Left ventricle myocardium inferior (tissue), 1 donor: ENCODE measurements at places on chromosomes 12 and 14. TPM values are rescaled to one million over a fixed set of nuclear protein-coding genes. Genes with fewer than 3 reads are reported as not detected.
A peak's percentile ranks its signal among the peaks of the same experiment; 100 is the strongest.

Gene LRCOL1
- total RNA-seq = not detected

DNA sequence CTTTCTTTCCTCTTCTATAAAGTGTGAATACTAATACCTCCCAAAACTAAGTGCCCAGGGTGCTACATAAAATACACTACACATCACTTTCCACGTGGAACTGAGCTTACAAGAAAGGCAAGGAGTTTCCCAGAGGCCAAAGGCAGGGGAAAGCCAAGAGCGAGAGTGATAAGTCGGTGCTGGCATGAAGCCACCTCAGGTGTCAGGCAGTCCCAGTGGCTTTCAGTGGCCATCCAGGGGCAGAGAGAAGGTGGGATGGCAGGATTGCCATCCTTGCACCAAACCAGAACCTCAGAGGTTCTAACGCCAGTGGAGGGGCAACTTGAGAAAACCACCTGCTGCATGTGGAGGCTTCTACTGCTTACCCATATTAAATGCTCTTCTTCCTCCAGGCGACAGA, 79.7 kb upstream of the DIO3 start:
- H3K36me3 ChIP-seq = no peaks in the 10 kb centered on the region
- no peak overlapping the region for H3K4me3 ChIP-seq
- H3K27me3 ChIP-seq = peaks cover 60% of the 10 kb centered on the region

GRCh38 chr12:74339211-74339610, 198.4 kb upstream of the ATXN7L3B start:
- H3K4me1 ChIP-seq = no peaks in the 10 kb centered on the region
- no peak overlapping the region for H3K4me3 ChIP-seq
- DNase-seq = no peak
- no peaks in the 10 kb centered on the region for H3K36me3 ChIP-seq

DNA sequence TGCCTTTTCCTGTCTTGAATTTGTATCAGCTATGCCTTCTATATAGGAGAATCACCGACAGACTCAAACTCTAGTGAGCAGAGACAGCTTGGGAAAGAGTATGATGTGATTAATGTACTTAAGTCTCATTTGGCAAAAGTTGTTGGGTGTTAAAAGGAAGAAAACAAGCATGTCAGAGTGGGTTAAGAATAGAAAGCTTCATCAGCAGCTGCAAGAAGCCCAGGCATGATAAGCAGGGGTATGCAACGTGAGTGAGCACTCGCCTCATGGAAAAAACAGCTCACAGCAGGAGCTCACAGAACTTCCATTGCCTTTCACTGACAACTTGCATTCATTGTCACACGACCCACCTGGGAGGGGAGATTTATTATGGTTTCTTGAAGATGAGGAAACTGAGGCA, 35.9 kb upstream of the WNK1 start:
- H3K27ac ChIP-seq = peak overlapping the region; percentile 93
- peak; percentile 36 for DNase-seq
- peaks cover 32% of the 10 kb centered on the region for H3K4me1 ChIP-seq
- peak overlapping the region; percentile 46 for H3K4me3 ChIP-seq
- H3K36me3 ChIP-seq = no peaks in the 10 kb centered on the region

GRCh38 chr12:106187155-106187789, 48.5 kb upstream of the NUAK1 start:
- no peak for DNase-seq
- H3K36me3 ChIP-seq = no peaks in the 10 kb centered on the region
- H3K4me3 ChIP-seq = no peak overlapping the region
- H3K27me3 ChIP-seq = no peaks in the 10 kb centered on the region
- H3K4me1 ChIP-seq = peaks cover 4% of the 10 kb centered on the region
